ENCODE measurements at places on chromosomes 2 and 18.
A peak's percentile ranks its signal among the peaks of the same experiment; 100 is the strongest.

DNA sequence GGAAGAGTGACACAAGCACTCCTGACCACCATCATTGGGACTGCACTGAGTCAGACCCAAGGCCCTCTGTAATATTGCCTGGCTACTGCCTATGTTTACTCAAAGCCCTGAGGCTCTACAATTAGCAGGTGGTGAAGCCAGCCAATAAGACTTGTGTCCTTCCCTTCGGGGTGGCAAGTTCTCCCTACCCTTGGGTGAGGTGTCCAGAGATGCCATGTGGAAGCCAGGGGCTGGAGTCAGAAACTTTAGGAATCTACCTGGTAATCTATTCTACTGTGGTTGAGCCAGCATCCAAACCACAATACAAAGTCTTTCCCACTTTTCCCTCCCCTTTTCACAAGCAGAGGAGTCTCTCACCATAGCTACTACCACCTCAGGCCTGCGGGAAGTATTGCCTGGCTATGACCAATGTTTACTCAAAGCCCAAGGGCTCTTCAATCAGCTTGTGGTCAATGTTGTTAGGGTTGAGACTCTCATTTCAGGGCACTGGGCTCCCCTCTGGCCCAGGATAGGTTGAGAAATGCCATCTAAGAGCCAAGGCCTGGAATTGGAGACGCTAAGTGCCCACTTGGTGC lies 17.6 kb downstream of the DHRS9 start:
- no peak for DNase-seq

- no peak for DNase-seq
Measured at GRCh38 chr2:60661073-60661738, 94.9 kb upstream of the PAPOLG start.

DNA sequence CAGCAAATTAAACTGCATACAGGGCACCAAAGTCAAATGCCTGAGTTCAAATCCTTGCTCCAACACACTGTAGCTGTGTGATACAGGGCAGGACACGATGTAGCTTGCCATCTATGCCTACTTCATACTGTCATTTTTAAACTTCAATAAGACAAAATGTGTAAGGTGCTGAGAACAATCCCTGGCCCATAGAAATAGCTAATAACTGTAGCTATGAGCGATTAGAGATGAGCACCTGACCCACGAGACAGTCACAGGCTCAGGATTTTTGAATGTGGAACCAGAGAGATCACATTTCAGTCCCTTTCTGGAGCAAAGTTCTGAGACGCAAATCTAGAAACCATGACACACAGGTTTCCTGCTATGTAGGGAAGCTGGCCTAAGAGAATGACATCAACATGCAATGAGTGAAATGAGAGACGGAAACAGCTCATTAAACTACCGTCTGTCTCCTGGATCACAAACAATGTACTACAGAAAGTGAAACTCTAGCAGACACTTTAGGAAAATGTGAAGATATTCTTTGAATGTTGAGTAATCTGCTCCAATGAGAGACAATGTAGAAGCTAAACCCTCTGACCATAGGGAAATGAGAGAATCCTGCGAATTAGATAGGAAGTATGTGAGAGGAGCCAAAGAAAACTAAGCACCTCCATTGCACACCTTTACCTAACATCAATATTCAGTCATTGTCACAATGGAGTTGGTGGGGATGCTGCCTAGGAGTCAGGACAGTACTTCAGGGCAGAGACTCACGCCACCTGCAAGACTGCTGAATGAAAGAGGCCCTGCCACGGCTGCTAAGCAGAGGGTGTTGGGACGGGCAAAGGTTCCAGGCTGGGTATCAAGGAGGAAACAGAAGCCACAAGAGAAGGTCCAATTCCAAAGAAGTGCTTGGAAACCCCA lies 25.5 kb downstream of the B4GALT6 start:
- DNase-seq = no peak

- no peak for DNase-seq
Measured at GRCh38 chr2:112708968-112709367, 11.9 kb upstream of the NT5DC4 start.

DNA sequence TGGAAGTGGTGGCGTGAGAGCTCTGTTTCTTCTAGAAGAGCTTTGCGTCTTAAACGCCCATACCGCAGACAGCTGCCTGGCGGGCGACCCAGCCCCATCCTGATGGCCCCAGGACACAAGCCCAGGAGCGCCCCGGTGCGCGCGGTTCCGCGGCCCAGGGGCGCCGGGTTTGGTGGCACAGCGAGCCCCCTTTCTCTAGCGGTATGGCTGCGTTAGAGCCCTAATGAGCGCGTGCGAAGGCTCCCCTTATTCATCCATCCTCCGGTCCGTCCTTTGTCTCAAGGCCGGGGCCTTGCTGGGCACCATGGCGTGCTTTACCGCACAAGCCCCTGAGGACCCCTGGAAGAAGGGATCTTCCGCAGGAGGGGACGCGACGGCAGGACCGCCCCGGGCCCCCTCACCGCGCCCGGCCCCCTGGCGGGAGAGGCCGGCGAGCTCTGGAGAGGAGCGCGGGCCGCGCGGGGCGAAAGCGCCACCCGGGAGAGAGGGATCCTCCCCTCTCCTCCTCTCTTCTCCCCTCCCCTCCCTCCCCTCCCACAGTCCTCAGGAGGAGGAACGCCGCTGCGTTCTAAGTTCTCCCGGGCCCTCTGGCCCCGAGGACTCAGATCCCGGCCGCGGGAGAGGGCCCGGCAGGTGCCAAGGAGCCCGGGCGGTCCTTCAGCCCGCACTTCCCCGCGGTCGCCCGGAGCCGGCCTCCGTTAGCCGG lies 626 bp upstream of the SLC1A4 start:
- peak; percentile 43 for DNase-seq

- peak; percentile 30 for DNase-seq
Measured at GRCh38 chr2:10091182-10091888, 11.1 kb upstream of the CYS1 start.

DNA sequence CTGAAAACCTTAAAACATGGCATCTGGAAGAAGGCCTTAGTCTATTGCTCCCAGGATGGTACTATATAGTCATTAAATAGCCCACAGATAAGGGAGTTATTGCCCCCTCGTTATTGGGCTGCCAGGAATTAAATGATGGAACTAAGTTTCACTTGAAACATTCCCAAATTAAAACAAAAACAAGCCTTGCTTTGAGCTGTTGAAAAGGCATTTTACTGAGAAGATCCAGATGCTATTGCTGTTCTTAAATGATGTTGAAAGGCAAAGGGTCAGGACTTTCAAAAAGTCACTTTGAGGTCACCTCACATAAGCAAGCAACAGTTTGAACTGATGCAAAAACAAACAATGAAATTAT lies 2.0 kb upstream of the AMMECR1L start:
- DNase-seq = no peak

DNA sequence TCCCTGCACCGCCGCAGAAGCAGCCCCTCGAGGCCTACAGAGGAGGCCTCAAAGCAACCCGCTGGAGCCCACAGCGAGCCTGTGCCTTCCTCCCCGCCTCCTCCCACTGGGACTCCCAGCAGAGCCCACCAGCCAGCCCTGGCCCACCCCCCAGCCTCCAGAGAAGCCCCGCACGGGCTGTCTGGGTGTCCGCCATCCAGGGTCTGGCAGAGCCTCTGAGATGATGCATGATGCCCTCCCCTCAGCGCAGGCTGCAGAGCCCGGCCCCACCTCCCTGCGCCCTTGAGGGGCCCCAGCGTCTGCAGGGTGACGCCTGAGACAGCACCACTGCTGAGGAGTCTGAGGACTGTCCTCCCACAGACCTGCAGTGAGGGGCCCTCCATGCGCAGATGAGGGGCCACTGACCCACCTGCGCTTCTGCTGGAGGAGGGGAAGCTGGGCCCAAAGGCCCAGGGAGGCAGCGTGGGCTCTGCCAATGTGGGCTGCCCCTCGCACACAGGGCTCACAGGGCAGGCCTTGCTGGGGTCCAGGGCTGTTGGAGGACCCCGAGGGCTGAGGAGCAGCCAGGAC lies 31.2 kb downstream of the GPC1 start:
- DNase-seq = no peak

GRCh38 chr2:101267671-101268656 lies 15.3 kb downstream of the CNOT11 start:
- DNase-seq = no peak

- DNase-seq = no peak
Measured at GRCh38 chr18:70645971-70646370, 357.1 kb downstream of the SOCS6 start.

- no peak for DNase-seq
Measured at GRCh38 chr2:67974559-67975430, 88.0 kb downstream of the C1D start.
